Activated naive CD8-positive, alpha-beta T cell treated with anti-CD3 and anti-CD28 coated beads, Interleukin-2, amount 50 U/mL, for 16 hours (primary cell): ENCODE measurements at places on chromosomes 16 and 17.
A peak's percentile ranks its signal among the peaks of the same experiment; 100 is the strongest.

GRCh38 chr16:88671806-88672205 lies 8.9 kb upstream of the MVD start:
- DNase-seq = no peak

DNA sequence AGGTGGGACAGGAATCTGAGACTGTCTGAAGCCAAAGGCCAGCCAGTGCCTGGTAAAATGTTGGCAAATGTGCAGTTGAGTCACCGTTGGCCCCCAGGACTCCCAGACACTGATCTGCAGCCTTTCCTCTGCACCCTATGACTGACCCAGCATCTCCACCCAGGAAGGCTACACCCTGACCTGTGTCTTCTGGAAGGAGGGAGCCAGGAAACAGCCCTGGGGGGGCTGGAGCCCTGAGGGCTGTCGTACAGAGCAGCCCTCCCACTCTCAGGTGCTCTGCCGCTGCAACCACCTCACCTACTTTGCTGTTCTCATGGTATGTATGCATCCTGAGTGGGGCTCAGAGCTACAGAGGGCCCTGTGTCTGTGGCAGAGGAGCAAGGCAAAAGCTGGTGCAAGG lies 24.0 kb downstream of the ADGRG5 start:
- no peak for DNase-seq

- no peak for DNase-seq
Measured at GRCh38 chr17:45848868-45849535, 4.3 kb downstream of the SPPL2C start.

DNA sequence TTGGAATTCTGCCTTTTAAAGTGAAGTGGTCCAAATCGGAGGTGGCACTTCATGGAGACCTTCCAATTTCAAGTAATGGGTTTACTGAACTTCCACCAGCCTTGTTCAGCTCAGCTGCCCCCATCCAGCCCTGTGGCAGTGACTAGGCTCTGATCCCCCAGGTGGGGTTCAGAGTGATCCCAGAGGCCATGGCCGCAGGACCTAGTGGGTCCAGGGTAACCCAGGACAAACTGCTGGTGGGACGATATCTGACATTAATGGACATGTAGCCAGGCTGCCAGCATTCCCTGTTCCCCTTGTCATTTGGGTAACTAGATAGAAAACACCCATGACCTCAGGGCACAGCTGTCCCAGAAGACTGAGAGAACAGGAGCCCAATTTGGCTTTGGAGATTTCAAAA lies 209.9 kb downstream of the GSG1L start:
- no peak for DNase-seq

GRCh38 chr17:73028299-73028755 lies 64.2 kb downstream of the SLC39A11 start:
- DNase-seq = no peak

DNA sequence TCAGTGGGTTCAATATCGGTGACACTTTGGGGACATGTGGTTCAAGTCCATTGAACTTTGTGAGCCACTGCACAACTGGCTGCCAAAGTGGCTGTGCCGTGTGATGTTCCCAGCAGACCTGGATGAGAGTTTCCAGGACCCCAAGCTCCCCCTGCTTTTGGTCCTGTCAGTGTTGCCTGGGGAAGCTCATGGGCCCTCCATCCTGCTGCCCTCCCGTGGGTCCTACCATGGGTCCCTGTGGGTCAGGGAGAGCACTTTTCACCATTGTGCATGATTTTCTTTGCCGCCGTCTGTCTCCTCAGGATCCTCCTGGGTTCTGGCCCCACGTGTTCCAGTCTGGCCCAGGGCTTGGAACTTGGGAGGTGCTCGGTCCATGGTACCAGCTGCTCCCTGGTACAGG lies 38.1 kb downstream of the LGALS9 start:
- DNase-seq = no peak

- DNase-seq = no peak
Measured at GRCh38 chr16:35734728-35735402, 2275.5 kb downstream of the TP53TG3F start.

- DNase-seq = no peak
Measured at GRCh38 chr16:65044873-65045272, 77.0 kb downstream of the CDH11 start.

- DNase-seq = no peak
Measured at GRCh38 chr16:57261806-57262205, 16.7 kb downstream of the ARL2BP start.

DNA sequence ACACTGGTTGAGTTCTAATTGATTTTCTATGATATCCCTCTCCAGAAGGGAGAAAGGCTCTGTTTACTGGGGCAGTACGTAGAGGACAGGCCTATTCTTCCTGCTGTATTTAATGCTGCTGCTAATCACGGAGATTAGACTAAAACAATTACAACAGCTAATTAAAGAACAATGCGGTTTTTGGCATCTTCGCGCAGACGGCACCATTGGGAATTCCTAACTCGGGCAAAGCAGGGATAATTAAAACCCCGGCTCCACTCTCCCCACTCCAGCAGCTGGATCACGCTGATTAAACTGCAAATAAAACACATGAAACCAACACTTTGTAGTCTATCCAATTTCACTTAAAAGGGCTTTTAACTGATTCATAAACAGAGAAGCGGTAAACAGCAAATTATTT lies 147.6 kb downstream of the XYLT1 start:
- DNase-seq = no peak

- no peak for DNase-seq
Measured at GRCh38 chr17:73396431-73397277, 84.9 kb upstream of the CDC42EP4 start.

DNA sequence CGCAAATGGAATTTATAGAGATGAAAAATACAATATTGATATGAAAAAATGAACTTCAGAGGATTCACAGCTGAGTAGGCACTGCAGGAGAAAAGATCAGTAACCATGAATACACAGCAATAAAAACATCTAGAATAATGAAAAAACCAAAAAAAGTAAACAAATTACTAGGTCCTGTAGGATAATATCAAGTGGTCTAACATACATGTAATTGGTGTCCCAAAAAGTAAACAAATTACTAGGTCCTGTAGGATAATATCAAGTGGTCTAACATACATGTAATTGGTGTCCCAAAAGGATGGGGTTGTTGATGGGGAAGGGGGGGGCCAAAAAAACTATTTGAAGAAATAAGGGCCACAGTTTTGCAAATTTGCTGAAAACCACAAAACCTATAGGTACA lies 43.4 kb downstream of the ZNF18 start:
- DNase-seq = no peak

DNA sequence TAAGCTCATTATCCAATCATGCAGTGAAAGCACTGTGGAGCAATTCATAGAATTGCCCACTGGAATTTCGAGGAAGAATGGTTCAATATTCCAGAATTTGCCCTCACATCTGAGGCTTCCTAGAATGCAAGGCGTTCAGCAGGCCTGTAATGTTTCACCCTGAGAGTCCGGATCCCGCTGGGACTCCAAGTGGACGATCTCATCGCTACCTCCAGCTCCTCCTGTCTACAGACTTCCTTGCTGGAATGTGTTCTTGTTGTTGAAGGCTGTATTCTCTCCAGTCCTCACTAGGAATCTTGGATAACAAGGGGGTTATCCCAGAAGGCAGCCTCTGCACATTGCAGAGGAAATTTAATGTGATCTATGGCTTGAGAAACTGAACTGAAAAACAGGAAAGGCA lies 7.8 kb downstream of the SLC47A1 start:
- DNase-seq = no peak

DNA sequence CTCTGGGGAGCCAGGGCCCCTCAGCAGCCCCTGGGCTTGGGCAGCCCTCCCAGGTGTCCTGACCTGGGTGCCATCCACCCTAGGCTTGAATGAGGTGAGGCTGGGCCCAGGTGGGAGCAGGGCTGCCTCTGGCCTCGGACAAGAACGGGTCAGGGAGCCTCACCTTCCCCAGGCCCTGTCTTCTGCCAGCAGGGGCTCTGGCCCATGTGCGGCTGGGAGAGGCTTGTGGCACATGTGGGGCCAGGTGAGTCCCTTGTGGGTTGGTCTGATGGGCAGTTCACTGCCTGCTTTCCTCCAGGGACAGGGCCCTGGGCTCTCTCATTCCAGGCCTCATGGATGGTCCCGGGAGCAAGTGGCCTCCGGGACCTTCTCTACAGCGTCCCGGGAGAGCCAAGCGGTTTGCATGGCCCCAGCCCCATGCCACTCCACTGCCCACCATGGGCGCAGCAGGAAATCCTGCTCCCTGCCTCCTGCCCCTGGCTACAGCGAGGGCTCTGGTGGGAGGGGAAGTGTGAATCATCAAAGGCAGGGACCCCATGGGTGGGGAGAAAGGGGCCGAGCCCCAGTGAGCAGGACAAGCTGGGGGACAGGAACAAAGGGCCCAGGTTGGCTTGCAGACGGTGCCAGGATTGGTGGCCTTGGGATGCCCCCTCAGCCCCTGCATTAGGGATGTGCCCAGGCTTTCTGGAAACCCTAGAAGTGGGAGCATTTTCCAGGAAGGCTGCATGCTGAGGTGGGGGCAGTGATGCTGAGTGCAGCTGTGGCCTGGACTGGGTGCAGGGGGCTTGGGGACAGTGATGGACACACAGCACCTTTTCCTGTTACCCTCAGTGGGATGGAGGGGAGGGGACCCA lies 12.2 kb downstream of the VASN start:
- no peak for DNase-seq

DNA sequence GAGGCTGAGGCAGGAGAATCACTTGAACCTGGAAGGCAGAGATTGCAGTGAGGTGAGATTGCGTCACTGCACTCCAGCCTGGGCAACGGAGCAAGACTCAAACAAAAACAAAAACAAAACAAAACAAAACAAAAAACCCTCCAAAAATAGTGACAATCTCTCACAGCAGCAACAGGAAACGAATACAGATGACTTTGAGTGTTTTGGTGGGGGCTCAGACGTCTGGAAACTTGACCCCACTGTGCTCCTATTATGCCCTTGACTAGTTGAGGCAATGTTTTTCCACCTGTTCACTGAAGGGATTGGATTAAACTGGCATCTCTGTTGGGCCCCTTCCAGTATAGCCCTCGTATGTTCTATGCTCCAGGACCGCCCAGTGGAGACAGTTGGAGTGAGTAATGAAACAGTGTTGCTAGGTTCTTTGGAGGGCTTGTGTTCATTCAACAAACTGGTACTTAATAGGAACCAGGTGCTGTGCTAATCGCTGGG lies 167.0 kb downstream of the UTP18 start:
- DNase-seq = no peak

GRCh38 chr16:56422896-56423441 lies 2.4 kb downstream of the AMFR start:
- no peak for DNase-seq

DNA sequence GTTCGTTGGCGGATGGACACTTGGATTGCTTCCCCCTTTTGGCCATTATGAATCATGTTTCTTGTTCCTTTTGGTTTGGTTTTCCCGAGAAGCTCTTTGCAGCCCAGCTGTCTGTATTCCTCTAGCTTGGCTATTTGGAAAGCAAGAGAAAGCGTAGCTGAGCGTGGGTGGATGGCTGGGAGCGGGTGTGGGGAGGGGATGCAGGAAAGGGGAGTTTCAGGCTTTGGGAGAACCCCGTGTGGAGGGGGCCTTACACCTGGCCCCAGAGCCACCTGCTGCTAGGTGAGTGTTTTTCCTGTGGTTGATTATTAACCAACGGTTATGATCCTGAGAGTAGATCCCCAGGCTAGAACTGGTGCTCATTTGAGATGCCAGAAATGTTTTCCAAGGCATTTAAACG lies 103.7 kb downstream of the RAP1GAP2 start:
- DNase-seq = no peak

GRCh38 chr17:8386841-8387240 lies 3.8 kb upstream of the RPL26 start:
- DNase-seq = no peak

GRCh38 chr17:65609749-65610148 lies 48.3 kb upstream of the AXIN2 start:
- DNase-seq = no peak

- no peak for DNase-seq
Measured at GRCh38 chr17:82985973-82986372, 93.4 kb upstream of the METRNL start.

- no peak for DNase-seq
Measured at GRCh38 chr17:17837380-17837821, 615 bp upstream of the SREBF1 start.

GRCh38 chr16:21554795-21555585 lies 44.4 kb upstream of the METTL9 start:
- peak; percentile 94 for DNase-seq

- DNase-seq = no peak
Measured at GRCh38 chr17:33154869-33155455, 138.1 kb downstream of the ASIC2 start.

DNA sequence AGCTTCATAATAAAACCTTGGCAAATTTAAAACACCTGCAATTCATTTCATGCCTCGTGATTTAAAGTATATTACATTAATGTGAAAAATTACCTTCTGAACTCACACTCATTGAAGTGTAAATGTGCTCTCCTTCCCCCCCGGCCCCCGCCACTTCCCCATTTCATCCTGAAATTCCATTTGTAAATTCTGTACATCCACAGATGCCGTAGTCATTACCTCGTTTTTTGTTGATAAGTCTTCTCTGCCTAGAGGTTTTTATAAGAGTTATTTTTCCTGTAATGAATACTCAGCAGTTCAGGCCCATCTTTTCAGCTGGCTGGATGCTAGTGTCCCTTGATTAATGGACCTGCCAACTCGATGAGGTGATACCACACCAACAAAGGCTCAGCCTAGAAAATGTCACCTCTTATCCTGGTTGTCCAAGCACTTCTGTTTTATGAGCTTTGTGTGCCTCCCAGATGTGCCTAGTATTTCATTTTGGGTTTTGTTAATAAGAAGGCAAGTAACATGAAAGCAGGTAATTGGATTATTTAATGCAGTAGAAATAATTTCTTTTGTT lies 64.8 kb upstream of the KIFC3 start:
- DNase-seq = no peak

DNA sequence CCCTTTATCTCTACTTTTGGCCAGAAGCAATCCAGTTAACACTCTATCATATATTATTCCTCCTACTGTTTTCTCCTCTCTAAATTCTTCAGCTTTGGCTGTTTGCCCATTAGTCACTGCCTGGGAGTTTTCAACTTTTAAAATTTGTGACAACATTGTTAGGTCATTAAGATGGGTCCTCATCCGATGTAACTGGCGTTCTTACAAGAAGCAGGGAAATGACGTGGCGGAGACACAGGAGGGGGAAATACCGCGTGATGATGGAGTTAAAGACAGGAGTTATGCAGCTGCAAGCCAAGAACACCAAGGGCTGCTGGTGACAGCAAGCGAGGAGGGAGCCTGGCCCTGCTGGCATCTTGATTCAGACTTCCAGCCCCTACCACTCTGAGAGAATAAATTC lies 34.8 kb upstream of the CPHXL start:
- no peak for DNase-seq

DNA sequence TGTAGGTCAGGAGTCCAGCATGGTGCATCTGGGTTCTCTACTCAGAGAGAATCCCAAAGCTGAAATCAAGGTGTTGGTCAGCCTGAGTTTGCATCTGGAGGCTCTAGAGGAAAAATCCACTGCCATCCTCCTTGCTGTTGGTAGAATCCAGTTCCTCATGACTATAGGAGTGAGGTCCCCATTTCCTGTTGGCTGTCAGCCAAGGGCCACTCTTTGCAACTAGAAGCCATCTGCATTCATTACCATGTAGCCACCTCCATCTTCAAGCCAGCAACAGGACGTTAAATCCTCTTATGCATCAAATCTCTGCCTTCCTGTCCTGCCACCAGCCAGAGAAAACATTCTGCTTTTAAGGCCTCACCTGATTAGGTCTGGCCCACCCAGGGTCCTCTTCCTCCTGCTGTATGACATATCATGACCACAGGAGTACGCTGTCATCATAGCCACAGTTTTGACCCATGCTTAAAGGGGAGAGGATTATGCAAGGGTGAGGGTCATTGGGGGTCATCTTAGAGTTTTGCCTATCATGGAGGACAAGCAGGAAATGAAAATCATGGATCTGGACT lies 40.5 kb downstream of the DNAH9 start:
- no peak for DNase-seq
